Lower leg skin (tissue), 4 donors: ENCODE measurements at places on chromosomes 11 and 22. TPM values are rescaled to one million over a fixed set of nuclear protein-coding genes. Genes with fewer than 3 reads are reported as not detected.
A peak's percentile ranks its signal among the peaks of the same experiment; 100 is the strongest.

RAC2 gene
- 7.5 TPM for total RNA-seq

KRTAP5-1 gene
- total RNA-seq: not detected

KCNK4 gene
- total RNA-seq: not detected

C22orf42 gene
- total RNA-seq: not detected

INPP5J gene
- 4.2 TPM for total RNA-seq

DNA sequence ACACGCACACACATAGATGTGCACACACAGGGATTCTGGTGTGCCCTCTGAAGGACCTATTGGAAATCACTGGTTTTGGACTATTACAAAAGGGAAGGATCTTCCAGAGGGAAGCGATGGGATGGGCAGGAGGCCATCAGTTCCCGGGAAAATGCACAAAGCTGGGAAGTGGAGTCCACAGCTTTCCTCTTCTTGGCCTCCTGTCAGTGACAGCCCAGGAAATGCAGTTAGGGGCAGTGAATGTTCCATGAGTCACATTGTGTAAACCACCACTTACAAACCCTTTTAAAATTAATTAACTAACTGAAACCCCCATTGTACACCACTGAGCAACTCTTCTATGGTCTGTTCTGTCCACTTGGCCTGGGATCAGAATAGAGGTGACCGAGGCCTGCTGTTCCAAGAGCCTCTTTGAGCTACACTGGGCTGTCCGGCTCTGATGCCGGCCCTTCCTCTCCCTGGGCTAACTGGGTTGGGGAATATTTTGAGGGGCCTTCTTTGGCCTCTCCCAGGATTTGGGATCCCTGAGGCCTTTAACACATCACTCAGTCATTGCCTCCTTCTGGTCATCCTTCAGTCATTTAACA, 137.7 kb downstream of the FEZ1 start:
- no peak for DNase-seq

DNA sequence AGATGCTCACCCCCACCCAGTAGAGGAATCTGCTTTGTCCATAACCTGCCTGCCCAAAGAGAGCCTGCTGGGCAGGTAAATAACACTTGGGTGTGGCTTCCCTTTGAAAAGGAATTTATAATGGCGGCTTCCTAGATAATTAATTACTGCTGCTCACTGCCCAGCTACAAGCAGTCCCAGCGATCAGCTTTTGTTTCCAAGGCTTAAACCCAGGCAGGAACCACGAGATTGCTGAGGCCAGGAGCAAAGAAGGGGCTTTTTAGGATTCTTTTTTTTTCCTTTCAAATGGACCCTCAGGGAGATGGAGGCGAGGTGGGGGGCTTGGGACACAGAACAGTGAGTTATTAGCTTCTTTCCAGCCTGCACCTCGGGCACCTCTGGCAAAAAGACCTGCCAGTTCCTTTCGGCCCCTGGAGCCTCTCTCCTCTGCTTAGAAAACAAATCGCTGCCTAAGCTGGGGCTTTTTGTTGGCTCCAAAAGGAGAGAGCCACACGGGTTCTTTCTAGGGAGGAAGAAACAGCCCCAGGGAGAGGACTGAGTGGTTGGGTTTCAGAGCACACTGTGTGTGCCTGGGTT, 107.2 kb downstream of the TSPAN18 start:
- no peak for DNase-seq

DNA sequence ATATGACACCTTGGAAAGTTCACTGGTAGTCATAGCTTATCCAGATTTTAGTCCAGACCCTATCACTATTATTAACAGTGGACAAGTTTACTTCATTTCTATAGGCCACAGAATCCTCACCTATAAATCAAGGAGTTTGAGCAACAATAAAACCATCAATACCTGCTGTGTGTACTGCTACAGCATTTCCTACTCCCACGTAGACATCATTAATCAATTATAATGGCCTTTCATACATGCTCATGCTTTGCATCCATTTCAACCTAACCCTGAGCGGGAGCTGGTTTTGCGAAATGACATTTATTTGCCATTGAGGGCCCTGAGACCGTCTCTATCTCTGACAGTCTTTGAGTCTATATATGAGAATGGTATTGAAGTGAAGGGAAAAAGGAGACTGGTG, 312.3 kb downstream of the FAT3 start:
- DNase-seq: no peak

DNA sequence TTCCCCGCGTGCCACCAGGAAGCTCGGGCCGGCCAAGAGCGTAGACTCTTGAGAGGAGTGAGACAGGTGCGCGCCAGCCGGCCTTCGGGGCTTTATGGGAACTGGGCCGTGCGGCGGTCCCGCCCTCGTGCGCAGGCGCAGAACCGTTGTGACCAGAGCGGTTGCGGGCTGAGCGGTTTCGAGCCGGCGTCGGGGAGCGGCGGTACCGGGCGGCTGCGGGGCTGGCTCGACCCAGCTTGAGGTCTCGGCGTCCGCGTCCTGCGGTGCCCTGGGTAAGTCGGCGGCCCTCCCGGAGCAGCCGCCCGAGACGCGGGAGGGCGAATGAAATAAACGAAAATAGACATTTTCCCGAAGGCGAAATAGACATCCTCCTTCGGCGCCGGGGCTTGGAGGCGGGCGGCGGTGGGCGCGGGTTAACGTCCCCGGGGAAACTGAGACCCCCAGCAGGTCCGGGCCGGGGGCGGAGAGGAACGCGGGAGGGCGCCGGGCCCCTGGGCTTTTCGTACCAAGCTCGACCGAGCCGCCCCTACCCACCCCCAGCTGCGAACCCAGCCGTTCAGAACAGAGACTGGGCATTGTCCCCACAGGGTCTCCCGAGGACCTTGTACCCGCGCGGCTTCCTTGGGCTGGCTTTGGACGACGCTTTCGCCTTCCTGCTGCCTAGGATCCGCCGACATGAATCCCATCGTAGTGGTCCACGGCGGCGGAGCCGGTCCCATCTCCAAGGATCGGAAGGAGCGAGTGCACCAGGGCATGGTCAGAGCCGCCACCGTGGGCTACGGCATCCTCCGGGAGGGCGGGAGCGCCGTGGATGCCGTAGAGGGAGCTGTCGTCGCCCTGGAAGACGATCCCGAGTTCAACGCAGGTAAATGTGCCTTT, at the start of gene ASRGL1:
TSS of gene ASRGL1 (plus strand) at position 146 of the 879 bp plus-strand sequence. CDS start at position 676, 530 bp downstream.
- DNase-seq: peak; percentile 96

DNA sequence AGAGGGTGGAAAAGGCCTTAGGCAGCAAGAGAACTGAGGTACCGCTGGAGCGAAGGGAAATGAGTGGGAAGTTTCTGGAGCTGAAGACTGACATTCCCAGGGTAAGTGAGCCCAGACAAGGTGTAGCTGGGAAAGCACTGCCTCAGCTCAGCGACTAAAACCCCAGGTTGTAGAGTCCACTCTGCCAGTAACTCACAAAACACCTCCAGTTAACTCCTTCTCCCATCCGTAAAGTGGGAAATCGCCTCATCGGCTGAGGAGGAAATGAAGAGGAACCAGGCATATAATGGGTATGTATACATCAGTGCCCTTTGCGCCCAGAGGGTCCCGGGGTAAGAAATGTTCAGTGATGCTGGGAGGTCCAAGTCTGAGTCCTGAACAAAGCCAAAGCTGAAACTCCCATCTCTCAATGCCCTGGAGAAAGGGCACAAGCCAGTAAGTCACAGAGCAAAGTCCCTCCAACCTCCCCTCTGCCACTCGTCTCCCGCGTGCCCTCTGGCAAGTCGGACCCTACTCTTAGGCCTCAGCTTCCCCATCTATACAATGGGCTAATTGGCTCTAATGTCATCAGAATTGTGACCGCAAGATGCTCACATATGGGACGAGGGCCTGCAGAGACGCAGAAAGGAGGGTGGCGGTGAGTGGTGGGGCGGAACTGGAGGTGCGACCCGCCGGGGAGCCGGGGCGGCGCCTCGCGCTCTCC, 588 bp downstream of the VPS37C start:
- no peak for DNase-seq

DNA sequence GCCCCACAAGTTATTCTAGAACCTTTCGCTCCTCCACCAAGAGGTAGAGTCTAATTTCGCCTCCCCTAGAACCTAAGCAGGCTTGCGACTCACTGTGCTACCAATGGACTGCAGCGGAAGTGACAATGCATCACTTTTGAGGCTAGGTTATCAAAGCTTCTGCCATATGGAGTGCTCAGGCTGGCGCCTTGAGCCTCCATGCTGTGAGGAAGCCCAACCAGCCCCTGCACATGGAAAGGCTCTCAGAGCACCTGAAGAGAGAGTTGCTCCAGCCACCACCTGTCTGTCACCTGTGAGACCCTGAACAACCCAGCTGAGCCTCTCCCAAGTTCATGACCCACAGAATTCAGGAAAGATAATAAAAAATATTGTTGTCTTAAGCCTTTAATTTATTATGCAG, 29.3 kb upstream of the CBX7 start:
- DNase-seq: no peak

- no peak for DNase-seq
These were observed 743.5 kb downstream of the BRD1 start for GRCh38 chr22:49084206-49084605.

DNA sequence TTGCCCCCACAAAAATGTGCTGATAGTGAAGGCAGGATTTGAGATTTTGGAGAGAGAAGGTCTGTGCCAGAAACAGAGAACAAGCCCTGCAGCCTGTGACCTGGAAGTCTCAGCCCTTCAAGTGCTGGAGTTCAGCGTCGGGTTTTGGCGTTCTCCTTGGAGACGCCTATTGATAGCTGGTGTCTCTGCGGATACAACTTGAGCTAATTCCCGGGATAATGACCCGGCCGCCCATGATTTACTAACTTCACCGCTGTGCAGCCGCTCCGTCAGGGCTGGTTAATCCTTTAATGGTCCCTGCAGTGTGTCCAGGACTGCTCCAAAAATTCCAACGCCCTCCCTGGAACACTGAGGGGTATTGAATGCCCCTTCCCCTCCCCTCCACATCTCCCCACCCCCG, 76.6 kb downstream of the WT1 start:
- DNase-seq: no peak

GRCh38 chr11:116179401-116179800, 593.4 kb downstream of the BUD13 start:
- peak; percentile 56 for DNase-seq

DNA sequence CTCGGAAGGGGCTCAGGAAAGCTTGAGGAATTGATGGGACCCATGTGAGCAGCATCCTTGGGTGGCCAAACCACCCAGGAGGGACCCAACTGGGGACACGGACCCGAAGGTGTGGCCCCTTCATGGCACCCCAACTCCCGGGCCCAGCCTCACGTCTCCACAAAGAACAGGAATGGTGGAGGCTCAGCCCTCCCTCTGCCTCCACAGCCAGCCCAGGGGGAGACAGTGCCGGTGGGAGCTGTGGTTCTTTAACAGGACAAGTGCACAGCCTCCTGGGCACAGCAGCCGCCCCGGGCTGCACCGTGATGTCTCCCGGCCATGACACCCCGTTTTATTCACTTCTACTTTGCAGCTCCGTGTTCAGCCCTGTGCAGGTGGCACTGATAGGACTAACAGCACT, 587.2 kb downstream of the BRD1 start:
- DNase-seq: peak; percentile 63
